Heart right ventricle (tissue), 16 donors: ENCODE measurements at places on chromosomes 4 and X. TPM values are rescaled to one million over a fixed set of nuclear protein-coding genes. Genes with fewer than 3 reads are reported as not detected.
A peak's percentile ranks its signal among the peaks of the same experiment; 100 is the strongest.

The PRDM5 gene
- total RNA-seq = 9.9 TPM

The MAGT1 gene
- total RNA-seq = 59.9 TPM

The HS3ST1 gene
- 1.3 TPM for total RNA-seq

The BTK gene
- 1.3 TPM for total RNA-seq

The CT45A1 gene
- not detected for total RNA-seq

The CDK16 gene
- total RNA-seq = 143 TPM

The ANAPC10 gene
- 17.9 TPM for total RNA-seq

The S100P gene
- total RNA-seq = not detected

The MAGEA11 gene
- total RNA-seq = not detected

The OTC gene
- not detected for total RNA-seq

The WAS gene
- 1.8 TPM for total RNA-seq

The TBC1D25 gene
- total RNA-seq = 18.3 TPM

The GPR173 gene
- 2.1 TPM for total RNA-seq

The IRAK1 gene
- total RNA-seq = 27.4 TPM

The GNRHR gene
- not detected for total RNA-seq

The ANXA10 gene
- not detected for total RNA-seq

The SPANXA1 gene
- not detected for total RNA-seq

DNA sequence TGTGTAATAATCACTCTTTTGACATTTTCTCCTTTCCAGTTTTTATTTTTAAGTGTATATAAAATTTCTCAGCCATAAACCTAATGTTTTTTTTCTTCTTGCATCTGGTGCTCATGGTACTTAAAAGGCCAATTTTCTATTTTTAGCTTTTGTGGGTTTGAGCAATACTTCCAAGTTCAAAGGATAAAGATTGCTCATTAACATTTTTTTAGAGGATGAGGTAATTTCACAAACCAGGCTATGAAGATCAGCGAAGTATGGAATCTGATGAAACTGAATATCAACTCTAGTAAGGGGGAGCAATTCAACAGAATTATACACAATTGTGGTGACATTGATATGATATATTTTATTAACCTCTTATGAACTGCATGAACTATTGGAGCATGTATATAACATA, 25.8 kb upstream of the KLHL34 start:
- no peak for DNase-seq

- no peak for DNase-seq
Measured at GRCh38 chr4:38857354-38858096, 908 bp upstream of the TLR6 start.

DNA sequence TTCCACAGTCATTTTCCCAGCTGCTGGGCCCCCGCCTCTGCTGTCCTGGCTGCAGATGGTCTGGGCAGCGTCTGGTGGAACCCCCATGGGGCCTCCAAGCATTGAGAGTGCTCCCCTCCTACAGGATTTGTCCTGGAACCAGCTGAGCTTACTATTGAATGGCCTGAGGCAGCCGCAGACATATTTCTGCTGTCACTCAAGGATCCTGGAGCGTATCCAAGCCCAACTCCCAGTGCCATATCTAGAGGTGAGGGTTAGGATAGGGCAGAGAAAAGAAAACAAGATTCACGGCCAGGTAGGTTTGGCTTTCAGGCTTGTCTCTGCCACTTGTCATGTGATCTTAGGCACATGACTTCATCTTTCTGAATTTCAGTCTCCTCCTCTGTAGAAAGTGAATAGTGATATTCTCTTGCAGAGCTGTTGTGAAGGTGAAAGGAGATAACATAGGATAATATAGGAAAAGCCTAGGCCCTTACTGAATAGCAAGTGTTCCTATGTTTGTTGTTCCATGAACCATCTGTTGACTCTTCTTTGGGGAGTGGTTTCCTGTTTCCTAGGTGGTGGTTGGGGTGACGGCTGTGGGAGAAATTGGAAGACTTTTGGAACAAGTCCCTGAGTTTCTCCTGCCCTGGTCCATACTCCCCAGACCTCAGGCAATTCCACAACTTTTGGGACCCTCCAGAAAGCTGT, 52.3 kb downstream of the SEPSECS start:
- peak; percentile 36 for DNase-seq

- DNase-seq = peak; percentile 37
Measured at GRCh38 chr4:1072830-1073446, 40.4 kb downstream of the RNF212 start.

- peak; percentile 4 for DNase-seq
Measured at GRCh38 chr4:141375855-141376254, 155.2 kb downstream of the ZNF330 start.

GRCh38 chr4:159121371-159121770, 18.5 kb downstream of the RAPGEF2 start:
- no peak for DNase-seq

DNA sequence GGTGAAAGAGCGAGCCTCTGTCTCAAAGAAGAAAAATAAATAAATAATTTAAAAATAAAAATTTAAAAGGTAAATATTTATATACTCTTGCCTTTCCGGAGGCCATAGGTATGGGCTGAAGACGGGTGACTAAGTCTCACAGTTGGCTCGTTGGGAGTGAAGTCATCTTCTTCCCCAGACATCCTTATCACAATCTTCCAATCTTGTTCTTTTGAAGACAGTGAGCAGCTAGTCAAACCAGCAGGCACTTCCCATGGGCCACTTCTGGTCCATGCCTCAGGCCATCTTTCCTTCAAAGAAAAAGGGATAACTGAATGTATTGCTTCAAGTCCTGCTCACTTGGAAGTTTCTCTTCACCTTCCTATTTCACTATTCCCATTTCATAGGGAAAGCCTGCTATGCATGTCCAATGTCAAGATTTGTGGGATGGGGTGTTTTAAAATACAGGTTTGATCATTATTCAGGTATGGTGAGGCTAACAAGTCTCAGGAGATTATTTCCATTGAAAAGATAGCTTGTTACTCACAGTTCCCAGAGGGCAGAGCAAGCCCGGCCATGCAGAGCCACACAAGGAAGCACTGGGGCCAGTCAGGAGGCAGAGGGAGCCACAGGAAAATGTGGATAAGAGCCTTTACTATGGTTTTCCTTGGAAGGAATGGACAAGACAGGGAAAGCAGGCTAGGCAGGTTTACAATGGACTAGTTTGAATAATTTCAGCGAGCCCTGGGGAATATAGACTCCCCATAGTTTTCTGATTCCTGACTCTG, 33.3 kb upstream of the VCX2 start:
- DNase-seq = no peak

DNA sequence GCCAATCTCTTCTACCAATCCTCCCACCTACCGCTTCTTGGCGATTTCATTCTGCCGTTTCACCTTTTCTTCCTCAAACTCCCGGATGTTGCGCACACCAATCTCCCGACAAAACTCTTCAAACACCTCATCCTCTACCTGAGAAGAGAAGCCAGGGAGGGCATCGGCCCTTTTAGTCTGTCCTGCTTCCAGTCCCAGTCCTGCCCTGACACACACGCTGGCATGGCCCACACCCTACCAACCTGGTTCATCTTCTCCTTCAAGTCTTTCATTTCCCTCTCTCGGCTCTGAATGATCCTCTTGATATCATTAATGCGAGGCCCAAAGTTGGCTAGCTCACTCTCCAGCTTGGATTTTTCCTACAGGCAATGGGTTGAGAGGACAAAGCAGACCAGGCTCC, 18.9 kb downstream of the SMC1A start:
- no peak for DNase-seq

DNA sequence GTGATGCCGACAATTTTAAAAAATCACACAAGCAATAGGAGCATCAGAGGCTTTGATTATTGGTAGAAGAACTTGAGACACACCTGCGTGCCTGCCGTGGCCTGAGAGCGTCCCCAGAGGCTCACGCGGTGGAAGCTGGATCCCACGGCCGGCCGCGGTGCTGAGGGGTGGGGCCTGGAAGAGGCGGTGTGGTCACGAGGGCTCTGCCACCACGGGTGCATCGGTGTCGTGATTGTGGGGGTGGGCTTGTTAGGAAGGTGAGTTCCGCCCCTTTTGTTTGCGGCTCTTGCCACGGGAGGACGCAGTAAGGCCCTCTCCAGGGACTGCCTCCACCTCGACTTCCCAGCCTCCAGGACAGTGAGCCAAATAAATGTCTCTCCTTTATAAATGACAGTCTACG, 77.2 kb upstream of the ADRA2C start:
- no peak for DNase-seq

DNA sequence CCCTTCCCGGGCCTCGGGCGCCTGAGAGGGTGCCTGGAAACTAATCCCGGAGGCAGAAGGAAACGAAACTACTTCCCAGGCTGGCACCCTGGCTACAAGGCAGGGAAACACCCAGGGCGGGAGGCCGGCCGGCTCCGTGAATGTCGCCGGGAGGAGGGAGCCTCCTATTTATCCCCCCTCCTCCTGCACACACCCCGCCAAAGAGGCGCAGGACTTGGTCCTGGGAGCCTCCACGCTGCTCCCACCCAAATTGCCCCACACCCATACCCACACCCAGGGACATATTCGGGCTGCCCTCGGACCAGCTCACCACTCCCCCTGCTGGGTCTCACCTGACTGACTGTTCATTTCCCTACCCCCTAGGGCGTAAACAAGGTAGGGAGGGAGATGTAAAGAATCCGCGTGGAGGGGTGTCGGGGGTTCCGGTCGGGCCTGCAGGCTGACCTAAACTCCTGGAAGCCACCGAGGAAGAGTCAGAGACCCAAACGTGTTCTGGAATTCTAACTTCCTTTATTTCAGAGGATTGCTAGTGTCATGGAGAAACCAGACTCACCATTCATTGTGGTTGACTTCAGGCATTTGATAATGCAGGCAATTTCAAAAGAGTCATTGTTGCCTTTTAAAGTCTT, at the start of gene BTC:
Gene BTC, minus strand, starts transcription at position 142 of the 629 bp plus-strand sequence. CDS start 198 bp downstream, outside the sequence.
- DNase-seq = peak; percentile 13

- DNase-seq = no peak
Measured at GRCh38 chrX:108029928-108030711, 14.7 kb upstream of the VSIG1 start.

DNA sequence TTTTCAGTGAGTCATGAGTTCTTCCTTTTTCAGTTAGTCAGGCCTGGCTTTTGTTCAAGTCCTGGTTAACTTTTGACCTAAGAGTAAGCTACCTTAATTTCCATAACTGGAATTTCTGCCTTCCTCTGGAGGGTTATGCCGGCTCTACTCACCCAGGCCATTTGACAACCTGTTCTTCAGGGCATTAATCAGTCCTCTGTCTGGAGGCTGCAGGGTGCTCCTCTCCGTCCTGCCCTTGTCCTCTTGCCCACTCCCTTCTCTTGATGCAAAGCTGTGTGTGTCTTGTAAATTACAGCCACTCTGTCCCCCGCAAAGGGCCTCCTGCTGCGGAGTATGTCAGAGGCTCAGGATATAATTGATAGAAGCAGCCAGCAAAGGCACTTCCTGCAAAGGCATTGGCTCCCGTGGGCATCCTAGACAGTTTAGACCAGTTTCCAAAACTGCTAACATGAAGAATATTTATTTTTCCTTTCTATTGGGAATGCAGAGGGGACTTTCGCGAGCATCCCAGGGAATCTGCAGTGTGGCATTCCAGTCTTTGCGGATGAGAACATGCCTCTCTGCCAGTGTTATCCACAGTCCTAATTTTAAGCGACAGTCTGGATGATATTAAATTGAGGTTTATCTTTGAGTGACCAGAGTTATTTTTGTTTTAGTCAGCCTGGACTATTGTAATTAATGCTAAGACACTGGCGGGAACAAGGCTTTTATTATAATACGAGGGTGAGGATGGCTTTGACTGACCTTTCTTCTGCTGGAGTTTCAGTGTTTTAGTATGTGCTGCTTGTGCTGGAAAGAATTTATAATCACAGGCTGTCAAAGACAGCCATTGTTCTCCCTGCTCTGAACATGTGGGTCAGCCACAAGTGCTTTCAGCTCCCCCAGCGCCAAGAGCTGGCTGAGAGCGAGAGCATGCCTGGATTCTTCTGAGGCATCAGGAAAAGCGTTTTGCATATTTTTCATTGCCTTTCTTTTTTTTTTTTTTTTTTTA, 74.2 kb downstream of the LIMCH1 start:
- DNase-seq = peak; percentile 64

DNA sequence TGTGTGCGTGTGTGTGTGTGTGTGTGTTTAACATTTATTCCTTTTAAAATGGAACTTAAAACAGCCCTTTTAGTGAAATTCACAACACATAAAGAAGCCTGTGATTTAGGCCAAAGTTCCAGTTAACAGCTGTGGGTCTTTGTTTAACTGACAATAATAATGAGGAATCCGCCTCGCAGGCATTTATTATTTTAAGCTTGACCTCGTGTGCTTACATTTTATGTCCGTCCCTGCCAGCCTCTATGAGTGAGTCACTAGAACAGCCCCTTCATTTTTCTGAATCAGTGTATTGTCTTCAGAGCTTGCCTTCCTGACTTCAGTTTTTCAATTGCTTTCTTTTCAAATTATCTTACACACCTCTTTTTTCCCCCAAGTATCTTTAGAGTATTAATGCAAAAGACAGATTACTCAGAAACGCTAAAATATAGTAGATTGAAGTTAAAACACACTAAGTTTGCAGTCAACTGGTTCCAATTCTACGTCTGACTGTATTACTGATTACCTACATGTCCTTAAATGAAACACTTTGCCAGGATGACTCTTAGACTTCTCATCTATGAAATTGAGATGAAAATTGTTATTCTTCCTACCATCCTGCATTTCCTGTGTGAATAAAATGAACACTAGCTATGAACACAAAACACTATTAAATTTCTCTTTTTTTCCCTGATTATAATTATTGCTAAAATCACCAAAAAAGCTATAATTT, 319.6 kb upstream of the HS3ST1 start:
- DNase-seq = no peak

DNA sequence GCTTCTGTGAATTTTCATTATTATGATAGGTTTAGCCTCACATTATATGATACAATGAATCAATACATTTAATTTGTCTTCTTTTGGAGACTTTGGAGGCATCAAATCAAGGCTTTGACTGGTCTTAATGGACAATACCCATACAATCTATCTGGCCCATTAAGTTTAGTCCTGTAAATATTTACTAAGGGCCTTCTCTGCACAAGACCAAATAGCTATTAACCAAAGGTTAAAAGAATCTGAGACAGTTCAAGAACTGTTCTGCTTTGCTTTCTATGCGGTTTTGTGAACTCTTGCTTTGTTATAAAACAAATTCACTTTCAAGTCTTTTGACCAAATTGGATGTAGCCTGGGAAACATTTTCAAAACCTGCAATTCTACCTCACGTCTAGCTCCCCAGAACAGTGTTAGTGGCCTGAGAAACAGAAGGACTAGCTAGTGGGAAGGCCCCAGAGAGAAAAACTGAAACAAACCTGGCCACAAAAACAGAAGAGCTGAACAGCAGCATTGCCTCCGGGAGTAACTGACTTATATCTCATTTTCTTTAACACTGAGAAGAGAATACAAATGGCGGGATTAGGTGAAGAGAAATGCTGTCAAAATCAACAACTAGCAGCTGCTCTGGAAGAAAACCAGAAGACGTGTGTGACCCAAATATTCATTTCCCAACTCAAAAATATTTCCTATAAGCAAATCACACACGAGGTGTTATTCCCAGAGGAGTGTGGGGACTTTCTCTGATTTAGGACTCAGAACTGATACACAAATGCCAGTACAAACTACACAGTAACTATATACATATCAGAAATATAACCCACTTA, 548 bp downstream of the TLR1 start:
- DNase-seq = no peak

- no peak for DNase-seq
Measured at GRCh38 chr4:169869490-169869889, 111.7 kb upstream of the HPF1 start.
